NCI-H2081 (cell line): ENCODE measurements at places on chromosomes 7 and 10.

DNA sequence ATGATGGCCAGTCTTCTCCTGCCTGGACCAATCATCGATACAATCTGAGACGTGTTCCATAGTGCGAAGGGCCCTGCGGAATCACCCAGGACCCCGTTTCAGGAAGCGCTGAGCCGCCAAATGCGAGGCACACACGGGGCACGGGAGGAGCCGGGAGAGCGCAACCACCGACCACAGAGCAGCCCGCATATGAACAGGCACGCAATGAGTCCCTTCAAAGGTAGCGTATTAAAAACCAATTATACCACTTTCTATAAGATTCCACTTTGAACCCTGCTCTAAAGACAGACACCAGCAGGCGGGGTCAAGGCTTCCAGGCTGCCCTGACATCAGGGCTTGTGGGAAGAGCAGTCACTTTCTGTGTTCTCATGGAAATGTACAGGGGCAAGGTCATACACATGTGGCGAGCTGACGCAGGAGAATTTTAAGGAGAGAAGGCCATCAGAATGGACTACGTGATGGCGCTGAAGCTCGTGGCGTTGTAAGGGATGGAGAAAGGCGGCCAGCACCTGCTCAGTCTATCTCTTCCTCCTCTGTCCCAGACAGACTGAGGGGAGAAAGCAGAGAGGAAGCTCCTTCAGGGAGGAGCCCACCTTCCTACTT is 46.2 kb downstream of the AMZ1 start:
- DNase-seq = no peak

GRCh38 chr10:44752451-44753441 is 158.4 kb upstream of the TMEM72 start:
- DNase-seq = no peak

DNA sequence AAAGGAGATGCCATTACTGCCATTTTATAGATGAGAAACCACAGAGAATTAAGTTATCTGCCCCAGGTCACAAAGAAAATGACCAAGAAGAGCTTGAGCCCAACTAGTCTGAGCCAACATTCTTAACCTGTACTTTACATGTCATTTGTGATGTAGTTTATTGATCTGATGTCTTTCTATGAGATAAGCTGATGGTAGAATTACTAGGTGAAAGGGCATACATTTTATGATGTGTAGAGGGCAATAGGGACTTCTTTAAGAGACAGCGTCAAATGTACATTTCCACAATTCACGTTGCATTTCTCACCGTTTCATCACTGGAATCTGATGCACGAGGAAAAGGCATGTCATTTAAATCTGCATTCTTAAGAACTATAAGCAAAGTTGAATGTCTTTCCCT is 11.3 kb downstream of the ACSL5 start:
- DNase-seq = no peak

DNA sequence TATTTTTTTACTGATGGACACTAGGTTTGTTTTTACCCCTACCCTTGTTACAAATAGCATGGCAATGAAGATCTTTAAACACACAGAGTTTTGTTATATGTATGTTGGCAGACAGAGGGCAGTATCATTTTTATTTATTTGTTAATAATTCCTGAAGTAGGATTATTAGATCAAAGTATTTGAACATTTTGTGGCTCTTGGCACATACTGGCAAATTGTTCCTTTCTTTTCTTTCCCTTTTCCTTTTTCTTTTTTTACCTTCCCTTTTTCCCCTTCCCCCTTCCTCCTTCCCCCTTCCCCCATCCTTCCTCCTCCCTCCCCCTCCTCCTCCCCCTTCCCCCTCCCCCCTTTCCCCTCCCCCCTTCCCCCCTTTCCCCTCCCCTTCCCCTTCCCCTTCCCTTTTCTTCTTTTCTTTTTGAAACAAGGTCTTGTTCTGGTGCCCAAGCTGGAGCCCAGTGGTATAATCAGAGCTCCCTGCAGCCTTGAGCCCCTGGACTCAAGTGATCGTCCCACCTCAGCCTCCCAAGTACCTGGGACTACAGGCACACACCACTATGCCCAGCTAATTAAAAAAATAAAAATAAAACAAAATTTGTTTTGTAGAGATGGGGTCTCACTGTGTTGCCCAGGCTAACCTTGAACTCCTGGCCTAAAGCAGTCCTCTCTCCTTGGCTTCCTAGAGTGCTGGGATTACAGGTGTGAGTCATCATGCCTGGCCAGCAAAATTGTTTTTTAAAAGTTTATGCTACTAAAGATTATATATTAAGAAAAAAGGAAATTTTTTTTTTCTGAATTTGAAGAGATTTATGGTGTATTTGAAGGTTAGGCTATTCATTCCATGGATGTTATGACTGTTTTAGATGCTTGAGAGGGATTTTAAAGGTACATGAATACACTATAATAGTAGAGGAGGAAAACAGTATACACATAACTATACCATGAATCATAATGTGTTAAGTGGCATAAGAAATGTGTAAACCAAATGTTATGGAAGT is 39.3 kb downstream of the SEPTIN7 start:
- no peak for DNase-seq

DNA sequence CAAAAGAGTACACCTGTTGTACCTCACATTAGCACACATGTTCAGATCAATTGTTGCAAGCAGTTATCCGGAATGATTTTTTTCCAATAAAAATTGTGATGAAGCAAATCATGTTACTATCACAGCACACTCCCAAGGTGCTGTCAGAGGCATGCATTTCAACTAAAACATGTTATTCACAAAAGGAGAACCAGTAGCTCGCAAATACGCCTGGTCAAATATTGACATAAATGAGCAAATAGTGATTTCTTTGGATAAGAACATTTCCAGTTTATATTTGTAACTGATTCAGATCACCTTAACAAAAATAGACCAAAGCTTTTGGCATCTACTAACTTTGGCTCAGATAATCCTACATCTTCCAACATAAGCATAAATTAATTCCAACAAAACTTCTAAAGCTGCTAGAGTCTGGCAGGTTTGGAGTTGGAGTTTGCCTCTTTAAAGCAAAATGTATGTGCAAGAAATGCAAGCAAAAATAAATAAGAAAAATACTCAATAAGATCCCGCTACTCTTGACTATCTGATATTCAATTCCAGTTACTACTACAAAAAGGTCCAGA is 208.0 kb downstream of the SFMBT2 start:
- DNase-seq = peak; percentile 2

DNA sequence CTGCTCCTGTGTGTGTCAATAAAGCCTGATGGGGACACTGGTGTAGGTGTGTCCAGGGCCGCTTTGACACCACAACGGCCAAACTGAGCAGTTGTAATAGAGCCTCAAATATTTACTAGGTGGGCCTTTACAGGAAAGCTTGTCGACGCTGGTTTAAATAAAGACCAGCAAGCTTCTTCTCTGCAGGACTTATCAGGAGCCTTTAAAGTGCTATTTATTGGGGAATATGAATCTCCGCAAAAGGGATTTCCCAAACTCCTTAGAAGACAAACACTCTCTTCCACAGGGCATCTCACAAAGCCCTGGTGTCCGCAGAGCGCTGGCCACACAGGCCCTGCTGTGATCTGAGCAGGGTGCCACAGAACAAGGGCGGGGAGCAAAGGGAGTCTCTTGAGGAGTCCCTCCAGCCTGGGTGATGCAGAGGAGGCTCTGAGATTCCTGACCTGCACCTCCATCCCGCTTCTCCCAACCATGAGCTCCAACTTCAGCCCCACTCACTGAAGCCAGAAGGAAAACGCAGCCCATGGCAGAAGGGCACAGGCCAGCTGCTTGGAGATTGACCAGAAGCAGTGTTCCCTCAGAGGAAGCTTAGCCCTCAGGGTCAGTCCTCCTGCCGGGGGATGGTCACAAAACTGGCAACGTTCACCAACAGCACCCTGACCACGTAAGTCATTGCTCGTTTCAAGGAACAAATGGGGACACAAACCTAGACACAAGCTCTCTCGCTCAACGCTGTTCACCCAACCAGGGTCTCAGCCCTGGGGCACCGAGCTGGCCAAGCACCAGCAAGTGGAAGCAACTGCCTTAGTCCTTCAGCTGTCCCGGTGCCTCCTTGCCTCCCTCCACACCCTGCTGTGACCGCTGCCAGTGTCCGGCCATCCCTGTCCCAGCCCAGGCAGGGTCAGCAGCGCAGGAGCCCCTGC is 129.5 kb downstream of the OAT start:
- no peak for DNase-seq

DNA sequence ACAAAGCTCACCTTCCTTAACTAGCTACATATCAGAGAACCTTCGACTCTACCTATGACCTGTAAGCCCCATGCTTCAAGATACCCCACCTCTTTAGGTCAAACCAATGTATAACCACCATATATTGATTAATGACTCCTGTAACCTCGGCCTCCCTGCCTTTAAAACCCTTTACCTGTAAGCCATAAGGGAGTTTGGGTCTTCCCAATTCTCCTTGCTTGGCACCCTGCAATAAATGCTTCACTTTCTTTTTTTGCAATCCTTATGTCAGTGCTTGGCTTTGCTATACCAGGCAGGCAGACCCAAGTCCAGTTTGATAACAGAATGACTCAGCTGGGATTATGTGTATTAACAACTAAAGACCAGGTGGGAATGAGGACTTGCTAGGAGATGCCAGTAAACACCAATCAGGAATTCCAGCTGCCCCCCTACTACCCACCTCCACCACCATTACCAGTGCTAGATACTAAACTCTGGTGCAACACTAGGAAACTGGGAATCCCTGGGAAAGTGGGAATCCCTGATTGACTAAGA is 22.0 kb upstream of the SLC35G1 start:
- DNase-seq = no peak

- no peak for DNase-seq
These were observed 85.8 kb downstream of the NRP1 start for GRCh38 chr10:33248638-33249037.

GRCh38 chr7:87325576-87326370 is 19.7 kb upstream of the CROT start:
- no peak for DNase-seq

DNA sequence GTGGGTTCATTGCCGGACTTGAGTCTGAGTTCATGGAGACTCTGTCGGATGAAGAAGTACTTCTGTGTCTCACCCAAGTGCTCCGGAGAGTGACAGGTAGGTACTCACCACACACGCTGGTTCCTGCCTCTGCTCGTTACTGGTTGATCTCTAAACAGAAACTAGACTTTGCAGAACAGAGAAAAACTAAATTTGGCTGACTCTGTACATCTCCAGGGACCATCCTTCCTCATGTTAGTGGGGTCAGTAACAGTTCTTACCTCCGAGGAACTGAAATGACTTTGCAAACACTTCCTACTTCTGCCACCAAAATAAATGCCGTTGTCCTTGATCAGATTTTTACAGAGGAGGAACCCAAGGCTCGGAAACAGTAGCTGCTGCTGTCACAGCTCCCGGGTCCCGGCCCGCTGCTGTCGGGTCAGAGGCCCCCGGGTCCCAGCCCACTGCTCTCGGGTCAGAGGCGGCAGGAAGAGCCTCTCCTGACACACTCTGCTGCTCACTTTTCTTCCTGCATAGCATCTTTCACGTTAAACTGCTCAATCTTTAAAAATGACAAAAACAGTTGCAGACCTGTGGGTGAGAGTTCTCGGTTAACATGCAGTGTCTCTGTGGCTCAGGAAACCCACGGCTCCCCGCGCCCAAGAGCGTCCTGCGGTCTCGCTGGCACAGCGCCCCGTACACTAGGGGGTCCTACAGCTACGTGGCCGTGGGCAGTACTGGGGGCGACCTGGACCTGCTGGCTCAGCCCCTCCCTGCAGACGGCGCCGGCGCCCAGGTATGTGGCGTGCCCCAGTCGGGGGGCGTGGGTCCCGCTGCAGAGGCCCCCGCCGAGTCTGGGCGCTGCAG is 4.8 kb upstream of the MTG1 start:
- DNase-seq = no peak

GRCh38 chr10:129968853-129969183 is 4.7 kb upstream of the EBF3 start:
- no peak for DNase-seq

GRCh38 chr10:46285966-46286620 is 704 bp upstream of the ANTXRL start:
- DNase-seq = no peak

GRCh38 chr7:134669845-134670373 is 23.3 kb downstream of the BPGM start:
- DNase-seq = peak; percentile 75

GRCh38 chr7:77538281-77539212 is 1.5 kb downstream of the PTPN12 start:
- peak; percentile 83 for DNase-seq
